ENCODE measurements at places on chromosomes 16 and 17.

GRCh38 chr16:54544553-54545180, 258.1 kb upstream of the IRX3 start:
- no peak for ATAC-seq

DNA sequence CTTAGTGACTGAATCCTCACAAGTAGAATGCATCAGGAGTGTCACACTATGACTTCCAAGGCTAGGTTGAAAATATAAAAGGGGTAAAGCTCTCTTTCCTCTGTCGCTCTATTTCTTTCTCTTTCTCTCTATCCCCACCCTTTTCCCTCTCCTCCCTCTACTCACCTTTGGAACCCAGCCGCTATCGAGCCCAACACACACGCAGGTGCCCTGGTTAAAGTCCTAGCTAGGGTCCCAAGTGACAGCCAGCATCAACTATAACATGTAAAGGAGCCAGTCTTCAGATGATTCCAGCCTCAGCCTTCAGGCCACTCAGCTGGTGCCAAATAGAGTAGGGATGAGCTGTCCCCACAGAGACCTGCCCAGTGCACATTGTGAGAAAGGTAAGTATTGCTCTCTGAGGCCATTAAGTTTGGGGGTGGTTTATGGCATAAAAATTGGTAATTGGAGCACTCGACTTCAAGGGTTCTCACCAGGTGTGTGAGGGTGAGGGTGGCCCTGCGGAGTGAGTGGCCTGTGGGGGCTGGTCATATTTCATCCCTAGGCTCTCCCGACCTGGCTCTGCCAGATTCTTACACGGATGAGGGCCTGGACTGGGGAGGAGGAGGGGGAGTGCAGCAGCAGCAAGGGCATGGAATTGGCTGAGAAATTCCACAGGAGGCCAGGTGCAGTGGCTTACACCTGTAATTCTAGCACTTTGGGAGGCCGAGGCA, 14.9 kb upstream of the C16orf54 start:
- no peak for ATAC-seq

GRCh38 chr16:27238016-27238587, 30.5 kb downstream of the NSMCE1 start:
- no peak for ATAC-seq

GRCh38 chr16:82634955-82635610, 8.3 kb downstream of the CDH13 start:
- no peak for ATAC-seq

DNA sequence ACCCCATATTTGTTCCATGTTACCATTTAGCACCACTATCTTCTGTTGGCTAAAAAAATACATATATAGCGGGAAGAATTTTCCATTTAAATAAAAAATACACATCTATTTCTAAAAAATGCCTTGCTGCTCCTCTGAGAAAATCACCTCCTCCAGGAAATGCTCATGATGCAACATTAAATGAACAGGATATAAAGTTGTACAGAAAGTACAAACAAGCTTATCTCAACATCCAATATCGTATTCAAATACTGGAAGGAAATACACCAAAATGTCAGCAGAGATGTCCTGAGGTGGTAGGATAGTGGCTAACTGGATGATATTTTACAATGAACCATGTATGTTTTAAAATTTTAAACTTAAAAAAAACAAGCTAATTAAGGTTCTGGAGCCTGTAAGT, 21.3 kb downstream of the GNA13 start:
- no peak for ATAC-seq

DNA sequence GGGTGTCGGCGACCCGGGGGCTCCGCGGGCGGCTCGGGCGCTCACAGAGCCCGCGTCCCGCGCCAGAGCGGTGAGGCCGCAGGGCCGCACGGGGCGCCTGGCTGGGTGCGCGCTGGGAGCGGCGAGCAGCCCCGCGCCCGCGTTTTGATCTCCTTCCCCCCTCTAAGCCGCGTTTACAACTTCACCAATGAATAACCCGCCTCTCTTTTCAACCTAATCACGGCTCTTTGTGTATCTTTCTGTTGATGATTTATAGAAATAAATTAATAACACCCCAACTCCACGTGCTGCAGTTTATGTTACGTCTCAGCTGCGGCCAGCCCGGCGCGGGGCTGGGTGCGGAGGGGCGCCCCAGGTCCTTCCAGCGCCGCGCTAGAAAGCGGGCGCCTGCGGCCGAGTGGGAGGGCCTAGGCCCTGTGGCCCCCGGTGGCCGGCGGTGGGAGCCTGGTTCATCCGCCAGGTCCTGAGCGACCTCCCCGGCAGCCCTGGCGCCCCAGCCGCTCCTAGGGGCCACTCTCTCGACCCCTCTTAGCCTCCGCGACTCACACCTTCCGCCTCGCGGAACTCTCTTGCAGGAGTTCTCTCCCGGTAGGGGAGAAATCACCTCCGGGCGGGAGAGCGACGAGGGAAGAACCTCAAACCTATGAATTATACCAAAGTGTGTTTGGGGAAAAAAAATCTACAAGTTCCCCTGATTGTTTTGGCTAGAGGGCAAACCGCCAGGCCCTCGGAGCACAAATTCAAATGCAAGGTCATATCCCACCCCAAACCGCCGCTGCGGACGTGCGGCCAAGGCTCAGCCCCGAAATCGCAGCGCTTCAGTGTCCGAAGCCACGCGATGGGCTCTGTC, 1.9 kb downstream of the HNF1B start:
- ATAC-seq = peak; percentile 23

DNA sequence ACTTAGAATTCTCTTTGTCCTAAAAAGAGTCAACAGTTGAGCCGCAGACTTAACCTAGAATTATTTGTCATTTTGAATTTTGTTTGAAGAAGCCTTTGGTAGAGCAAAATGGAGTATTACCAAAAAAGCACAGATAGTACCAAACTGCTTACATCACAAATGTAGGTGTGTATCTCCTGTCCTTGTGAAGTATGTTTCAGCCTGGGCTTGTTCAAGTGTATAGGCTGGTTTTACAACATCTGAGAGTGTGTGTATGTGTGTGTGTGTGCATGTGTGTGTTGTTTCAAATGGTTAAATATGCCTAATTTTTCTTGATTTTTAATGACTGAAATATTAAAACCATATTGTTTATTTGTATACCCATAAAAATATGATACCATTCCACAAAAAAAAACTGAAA, 188.7 kb upstream of the AXIN2 start:
- peak; percentile 46 for ATAC-seq

DNA sequence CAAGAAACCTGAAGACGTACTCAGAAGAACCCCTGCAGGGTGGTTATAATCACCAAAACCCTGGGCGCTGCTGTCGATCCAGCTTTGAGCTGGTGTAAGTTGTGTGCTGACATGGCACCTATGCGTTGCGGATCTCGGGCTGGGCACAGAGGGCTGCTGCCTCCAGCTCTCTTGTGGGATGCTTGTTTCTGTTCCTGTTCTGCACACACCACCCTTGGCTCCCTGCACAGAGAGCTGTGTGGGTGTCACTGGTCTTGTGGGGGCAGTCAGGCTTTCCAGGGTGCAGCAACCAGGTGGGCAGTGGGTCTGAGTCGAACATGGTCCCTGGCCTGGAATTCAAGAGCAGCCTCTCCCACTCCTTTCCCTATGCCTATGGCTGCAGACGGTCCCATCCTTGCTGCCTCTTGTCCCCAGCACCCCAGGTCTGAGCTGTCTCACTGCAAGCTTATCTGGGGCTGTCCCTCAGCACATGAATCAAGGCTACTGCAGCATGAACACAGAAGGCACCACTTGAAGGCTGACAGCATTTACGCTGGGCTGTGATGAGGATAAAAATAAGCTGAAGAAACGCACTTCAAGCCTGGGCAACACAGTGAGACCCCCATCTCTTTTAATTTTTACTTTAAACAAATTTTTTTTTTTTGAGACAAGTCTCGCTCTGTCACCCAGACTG, 20.1 kb downstream of the ZNF276 start:
- no peak for ATAC-seq

GRCh38 chr17:1089915-1090314, 89.9 kb downstream of the ABR start:
- no peak for ATAC-seq

- ATAC-seq = no peak
Measured at GRCh38 chr17:42026857-42027589, 7.1 kb downstream of the NKIRAS2 start.

- no peak for ATAC-seq
Measured at GRCh38 chr17:82599674-82600661, 48.3 kb downstream of the WDR45B start.

DNA sequence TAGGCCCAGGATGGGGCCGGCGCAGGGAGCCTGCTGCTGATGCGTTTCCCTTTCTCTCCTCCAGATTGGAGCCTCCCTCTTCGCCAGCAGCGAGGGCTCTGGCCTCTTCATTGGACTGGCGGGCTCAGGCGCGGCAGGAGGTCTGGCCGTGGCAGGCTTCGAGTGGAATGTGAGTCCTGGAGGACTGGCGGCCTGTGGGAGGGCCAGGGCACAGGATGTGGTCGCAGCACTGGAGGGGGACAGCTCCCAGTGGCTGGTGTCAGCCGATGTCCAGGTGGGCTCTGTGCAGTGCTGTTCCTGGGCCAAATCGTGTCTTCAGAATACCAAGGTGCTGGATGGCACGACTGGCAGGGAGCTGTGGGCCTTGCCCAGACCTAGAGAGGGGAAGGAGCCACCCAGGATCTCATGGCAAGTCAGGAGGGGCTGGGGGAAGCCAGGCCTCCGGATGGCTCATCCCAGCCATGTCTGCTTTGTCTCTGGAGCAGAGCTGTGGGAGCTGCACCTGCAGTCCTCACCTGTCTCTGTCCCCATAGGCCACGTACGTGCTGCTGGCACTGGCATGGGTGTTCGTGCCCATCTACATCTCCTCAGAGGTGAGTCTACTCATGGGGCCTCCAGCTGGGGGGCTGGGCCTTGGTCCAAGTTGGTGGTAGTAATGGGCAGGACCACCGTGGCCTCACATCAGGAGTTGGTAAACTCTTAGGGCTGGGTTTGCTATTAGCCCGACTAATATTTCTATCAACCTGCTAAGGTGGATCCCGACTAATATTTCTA, 7.3 kb downstream of the SLC5A10 start:
- ATAC-seq = no peak

- ATAC-seq = no peak
Measured at GRCh38 chr17:17794382-17794781, 42.4 kb downstream of the SREBF1 start.

DNA sequence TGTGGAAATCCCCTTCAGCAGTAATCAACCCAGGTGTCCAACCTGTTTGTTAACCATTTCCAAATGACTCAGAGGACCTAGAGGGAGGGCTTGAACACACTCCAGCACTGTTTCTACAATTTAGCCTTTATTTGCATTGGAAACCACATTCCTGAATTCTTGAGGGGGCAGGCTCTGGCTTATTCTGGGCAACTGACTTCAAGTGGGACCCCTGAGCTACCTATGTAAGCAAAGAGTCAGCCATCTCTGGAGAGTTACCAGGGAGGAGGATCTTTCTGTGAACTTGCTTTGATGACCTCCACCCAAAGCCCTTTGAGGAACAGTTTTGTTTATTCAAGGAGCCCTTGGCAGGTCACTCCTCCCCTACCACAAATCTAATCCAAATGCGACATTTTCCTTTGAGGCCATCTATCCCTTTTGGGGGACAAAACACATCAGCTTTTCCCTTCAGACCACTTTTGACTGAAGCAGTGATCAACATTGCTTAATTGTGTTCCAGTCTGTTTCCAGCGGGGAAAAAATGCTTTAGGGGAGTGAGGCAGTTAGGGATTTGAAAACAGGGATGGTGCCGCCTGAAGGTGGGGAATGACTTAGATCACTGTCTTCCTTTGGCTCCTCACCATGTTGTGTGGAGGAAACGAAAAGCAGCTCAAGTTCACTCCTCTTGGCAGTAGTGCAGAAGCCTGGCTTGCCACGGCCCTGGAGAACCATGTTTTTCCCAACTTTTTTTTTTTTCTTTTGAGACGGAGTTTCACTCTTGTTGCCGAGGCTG, 46.2 kb downstream of the TUBD1 start:
- peak; percentile 3 for ATAC-seq
